Spinal cord (tissue), 10 donors: ENCODE measurements at places on chromosomes 4 and X. TPM values are rescaled to one million over a fixed set of nuclear protein-coding genes. Genes with fewer than 3 reads are reported as not detected.

CSN1S1 gene
- not detected for total RNA-seq

USP26 gene
- not detected for total RNA-seq

KCND1 gene
- total RNA-seq: 3.7 TPM

IL3RA gene
- total RNA-seq: 9.3 TPM

ZDHHC15 gene
- 9.1 TPM for total RNA-seq

RGN gene
- total RNA-seq: 10.2 TPM

SSX1 gene
- not detected for total RNA-seq

SSX3 gene
- not detected for total RNA-seq

DNA sequence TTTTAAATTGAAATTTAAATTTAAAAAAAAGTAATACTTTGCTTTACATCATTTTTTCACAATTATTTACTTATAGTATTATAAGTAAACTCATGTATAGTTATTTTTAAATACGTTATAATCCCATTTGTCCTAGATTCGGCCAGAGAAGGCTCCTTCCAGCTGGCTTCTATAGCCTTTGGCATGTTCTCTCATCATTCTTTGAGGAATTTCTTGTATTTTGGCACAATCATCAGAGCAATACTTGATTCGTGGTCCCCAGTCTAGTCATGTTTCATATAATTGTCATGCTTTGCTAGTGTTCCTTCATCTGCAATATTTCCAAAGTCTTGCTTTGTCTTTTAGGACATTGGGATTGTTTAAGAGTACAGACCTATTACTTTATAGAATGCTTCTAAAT lies 1037.9 kb upstream of the AGA start:
- no peaks in the 10 kb centered on the region for H3K27me3 ChIP-seq
- no peaks in the 10 kb centered on the region for H3K4me1 ChIP-seq
- H3K36me3 ChIP-seq: no peaks in the 10 kb centered on the region
- no peak for DNase-seq
- H3K27ac ChIP-seq: no peak overlapping the region
- no peak overlapping the region for H3K4me3 ChIP-seq

DNA sequence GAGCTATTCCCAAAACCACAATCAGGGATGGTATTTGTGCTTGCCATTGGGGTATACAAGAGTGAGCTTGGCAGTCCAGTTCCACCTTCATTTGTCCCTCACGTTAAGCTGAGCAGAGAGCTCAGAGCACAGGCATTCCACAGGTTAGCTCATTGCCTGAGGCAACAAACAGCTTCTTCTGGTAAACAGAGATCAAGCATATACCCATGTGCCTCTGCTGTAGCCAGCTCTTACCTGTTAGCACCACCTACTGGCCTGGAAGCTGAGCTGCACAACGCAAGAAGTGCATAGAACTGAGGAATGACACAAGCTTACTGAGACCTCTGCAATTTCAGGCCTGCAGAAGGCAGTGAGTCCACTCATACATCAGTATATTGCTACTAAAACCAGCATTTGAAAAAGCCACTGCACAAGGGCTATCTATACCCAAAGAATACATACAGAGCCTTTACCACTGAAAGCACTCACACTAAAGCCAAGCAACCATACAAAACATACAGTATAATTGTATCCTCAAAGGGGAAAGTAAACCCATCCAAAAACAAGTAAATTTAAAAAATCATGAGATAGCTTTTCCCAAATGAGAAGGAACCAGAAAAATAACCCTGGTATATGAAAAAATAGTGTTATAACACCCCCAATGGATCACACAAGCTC lies 258.3 kb upstream of the GABRA2 start:
- no peaks in the 10 kb centered on the region for H3K4me1 ChIP-seq
- no peaks in the 10 kb centered on the region for H3K36me3 ChIP-seq
- no peak for DNase-seq
- no peak overlapping the region for H3K4me3 ChIP-seq

- DNase-seq: no peak
- H3K27me3 ChIP-seq: no peaks in the 10 kb centered on the region
- H3K4me3 ChIP-seq: no peak overlapping the region
- H3K4me1 ChIP-seq: peaks cover 3% of the 10 kb centered on the region
These were observed 58.4 kb upstream of the NEIL3 start for GRCh38 chr4:177251237-177251636.

DNA sequence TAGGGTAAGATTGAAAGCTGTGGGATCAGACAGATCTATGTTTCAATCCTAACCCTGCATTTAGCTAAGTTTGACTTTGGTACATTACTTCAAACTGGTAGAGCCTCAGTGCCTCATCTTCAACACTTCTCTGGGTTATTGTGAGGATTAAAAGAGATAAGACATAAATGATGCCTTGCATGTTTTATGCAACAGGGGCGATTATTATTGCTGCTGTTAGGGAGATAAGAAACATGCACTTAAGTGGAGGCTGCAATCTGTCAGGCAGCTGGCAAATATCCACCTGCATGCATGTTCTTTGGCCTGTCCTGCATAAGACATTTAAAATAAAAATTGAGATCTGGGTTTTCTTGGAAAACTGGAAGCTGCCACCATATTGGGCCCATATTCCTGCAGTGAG lies 24.6 kb downstream of the UNC5C start:
- no peak overlapping the region for H3K4me3 ChIP-seq
- H3K4me1 ChIP-seq: no peaks in the 10 kb centered on the region
- no peaks in the 10 kb centered on the region for H3K36me3 ChIP-seq

GRCh38 chr4:88327665-88328064 lies 43.3 kb upstream of the PPM1K start:
- no peaks in the 10 kb centered on the region for H3K27me3 ChIP-seq
- no peak for DNase-seq
- no peak overlapping the region for H3K27ac ChIP-seq
- no peaks in the 10 kb centered on the region for H3K4me1 ChIP-seq
- H3K4me3 ChIP-seq: no peak overlapping the region

DNA sequence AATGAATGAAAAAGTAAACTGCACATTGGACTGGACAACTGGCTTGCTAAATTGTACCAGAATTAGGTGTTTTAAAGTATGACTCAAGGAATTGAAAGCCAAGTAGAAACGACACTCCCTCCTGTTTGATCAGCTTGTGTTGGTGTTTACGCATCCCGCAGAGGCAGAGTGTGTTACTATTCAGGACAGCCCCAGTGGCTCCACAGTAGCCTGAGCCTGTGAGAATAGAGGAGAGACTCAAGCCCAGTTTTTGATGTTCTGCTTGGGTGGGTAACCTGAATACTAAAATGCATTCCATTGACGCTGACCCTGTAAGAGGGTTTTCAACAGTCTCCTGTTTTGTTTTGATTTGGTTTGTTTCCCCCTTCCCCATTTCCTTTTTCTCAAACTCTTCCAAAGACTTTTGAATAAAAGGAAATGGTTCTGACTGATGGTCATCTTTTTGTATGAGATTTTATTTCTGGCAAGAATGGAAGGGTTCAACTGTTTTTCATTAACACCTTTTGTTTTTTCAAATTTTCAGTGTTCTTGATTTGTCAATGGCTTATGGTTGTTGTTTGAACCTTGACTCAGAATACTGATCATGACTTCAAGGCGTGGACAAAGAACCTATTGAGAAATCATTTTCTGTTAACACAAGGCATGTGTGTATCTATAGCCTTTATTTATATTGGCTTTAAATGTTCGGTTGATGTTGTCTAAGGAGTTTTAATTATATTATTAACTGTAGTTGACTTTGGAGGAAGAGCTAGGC lies 10.2 kb downstream of the ADGRL3 start:
- H3K4me1 ChIP-seq: no peaks in the 10 kb centered on the region
- H3K36me3 ChIP-seq: no peaks in the 10 kb centered on the region
- H3K27me3 ChIP-seq: no peaks in the 10 kb centered on the region
- peak; percentile 54 for DNase-seq

GRCh38 chr4:128322986-128323385 lies 35.4 kb upstream of the PGRMC2 start:
- no peaks in the 10 kb centered on the region for H3K27me3 ChIP-seq
- no peaks in the 10 kb centered on the region for H3K4me1 ChIP-seq
- no peak overlapping the region for H3K4me3 ChIP-seq
- H3K36me3 ChIP-seq: no peaks in the 10 kb centered on the region
- H3K27ac ChIP-seq: no peak overlapping the region

GRCh38 chr4:16875487-16875886 lies 23.0 kb downstream of the LDB2 start:
- no peak overlapping the region for H3K4me3 ChIP-seq
- H3K27ac ChIP-seq: no peak overlapping the region
- H3K4me1 ChIP-seq: no peaks in the 10 kb centered on the region
- no peaks in the 10 kb centered on the region for H3K36me3 ChIP-seq
- no peak for DNase-seq

DNA sequence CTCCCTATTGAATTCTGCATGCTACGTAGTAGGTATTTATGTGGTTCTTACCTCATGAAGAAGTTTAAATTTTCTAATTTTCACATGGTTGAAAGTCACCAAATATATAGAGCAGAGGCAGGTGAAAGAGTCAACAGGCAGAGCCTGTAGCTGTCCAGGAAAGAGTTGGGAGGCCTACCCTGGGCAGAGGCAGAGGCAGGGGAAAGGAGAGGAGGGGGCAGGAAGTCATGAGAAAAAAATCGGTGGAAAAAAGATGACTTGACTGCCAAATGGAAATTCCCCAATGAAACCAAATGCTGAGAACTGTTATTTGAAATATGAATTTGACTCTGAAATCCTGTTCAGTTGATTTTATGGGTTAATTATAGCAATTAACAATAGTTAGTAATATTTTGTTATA lies 23.1 kb upstream of the GPR34 start:
- no peaks in the 10 kb centered on the region for H3K4me1 ChIP-seq
- H3K36me3 ChIP-seq: no peaks in the 10 kb centered on the region
- H3K27me3 ChIP-seq: peaks cover 8% of the 10 kb centered on the region
- no peak overlapping the region for H3K4me3 ChIP-seq

DNA sequence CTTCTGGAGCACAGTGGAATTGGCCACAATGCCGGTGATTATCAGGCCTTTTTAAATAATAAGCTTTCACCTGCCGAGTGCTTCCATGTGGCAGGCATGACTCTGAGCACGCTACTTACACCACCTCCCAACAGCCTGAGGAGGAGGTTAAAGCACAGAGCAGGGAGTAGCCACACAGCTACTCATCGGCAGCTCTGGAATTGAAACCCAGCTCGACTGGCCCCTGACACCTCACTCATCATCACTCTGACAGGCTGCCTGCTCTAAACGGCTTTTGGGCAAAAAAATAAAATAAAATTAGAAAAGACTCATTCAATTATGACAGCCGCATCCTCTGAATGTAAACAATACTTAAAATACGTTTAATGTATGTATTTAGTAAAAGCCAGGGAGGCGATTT lies 326.4 kb upstream of the NOCT start:
- H3K27ac ChIP-seq: no peak overlapping the region
- no peak overlapping the region for H3K4me3 ChIP-seq
- DNase-seq: no peak
- no peaks in the 10 kb centered on the region for H3K36me3 ChIP-seq
- H3K4me1 ChIP-seq: no peaks in the 10 kb centered on the region

DNA sequence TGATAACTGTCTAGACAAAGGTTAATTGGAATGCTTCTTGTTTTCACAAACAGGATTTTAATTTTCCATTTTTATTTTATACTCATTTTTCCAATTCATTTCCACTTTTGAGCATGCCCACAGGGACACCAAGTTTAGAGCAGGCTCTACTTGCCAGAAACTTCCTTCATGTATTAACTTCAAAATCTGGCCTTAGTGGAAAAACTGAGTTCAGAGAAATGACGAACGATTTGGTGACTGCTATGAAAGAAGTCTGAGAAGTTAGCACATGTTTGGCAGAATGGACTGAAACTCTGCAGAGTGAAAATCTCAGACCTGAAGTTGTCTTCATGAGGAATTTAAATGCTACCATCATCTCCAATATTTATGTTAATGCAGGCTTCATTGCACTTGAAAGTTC lies 214.1 kb downstream of the THOC2 start:
- no peak for DNase-seq
- no peak overlapping the region for H3K27ac ChIP-seq
- H3K27me3 ChIP-seq: no peaks in the 10 kb centered on the region
- H3K4me1 ChIP-seq: no peaks in the 10 kb centered on the region
- no peaks in the 10 kb centered on the region for H3K36me3 ChIP-seq
- no peak overlapping the region for H3K4me3 ChIP-seq

GRCh38 chr4:35038079-35038805 lies 1206.1 kb downstream of the ARAP2 start:
- H3K4me1 ChIP-seq: no peaks in the 10 kb centered on the region
- no peak overlapping the region for H3K27ac ChIP-seq
- no peak overlapping the region for H3K4me3 ChIP-seq
- H3K36me3 ChIP-seq: no peaks in the 10 kb centered on the region
- H3K27me3 ChIP-seq: no peaks in the 10 kb centered on the region

DNA sequence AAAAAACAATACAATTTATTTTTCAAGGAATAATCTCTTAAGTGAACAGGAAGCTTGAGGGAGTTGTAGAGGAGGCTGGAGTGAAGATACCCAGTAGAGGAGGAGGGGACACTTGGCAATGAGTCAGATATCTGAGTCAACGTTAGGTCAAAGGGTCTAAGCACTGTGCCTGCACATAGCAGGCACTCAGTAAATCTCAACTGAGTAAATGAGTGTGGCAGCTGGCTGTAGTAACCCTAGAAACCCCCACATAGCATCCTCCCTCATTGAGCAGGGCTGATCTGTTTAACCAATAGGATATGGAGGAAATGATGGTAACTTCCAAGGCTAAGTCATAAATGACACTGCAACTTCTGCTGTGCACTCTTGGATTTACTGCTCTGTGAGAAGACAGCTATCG lies 186.0 kb upstream of the FAM241A start:
- DNase-seq: no peak
- no peak overlapping the region for H3K4me3 ChIP-seq
- no peaks in the 10 kb centered on the region for H3K27me3 ChIP-seq
- H3K4me1 ChIP-seq: no peaks in the 10 kb centered on the region
- H3K27ac ChIP-seq: no peak overlapping the region

GRCh38 chr4:26281881-26282280 lies 38.9 kb upstream of the RBPJ start:
- no peak for DNase-seq
- no peak overlapping the region for H3K27ac ChIP-seq
- no peaks in the 10 kb centered on the region for H3K4me1 ChIP-seq

- H3K4me3 ChIP-seq: no peak overlapping the region
- DNase-seq: peak; percentile 45
These were observed 41.1 kb downstream of the LUZP4 start for GRCh38 chrX:115330498-115331168.

GRCh38 chr4:21517126-21517859 lies 431.3 kb downstream of the KCNIP4 start:
- H3K27ac ChIP-seq: no peak overlapping the region
- H3K4me1 ChIP-seq: no peaks in the 10 kb centered on the region

GRCh38 chr4:7810783-7811535 lies 128.7 kb downstream of the AFAP1 start:
- no peak for DNase-seq
- H3K27ac ChIP-seq: peak overlapping the region; percentile 61
- peaks cover 51% of the 10 kb centered on the region for H3K4me1 ChIP-seq
- H3K27me3 ChIP-seq: no peaks in the 10 kb centered on the region

- H3K27ac ChIP-seq: no peak overlapping the region
- no peak overlapping the region for H3K4me3 ChIP-seq
- DNase-seq: no peak
- no peaks in the 10 kb centered on the region for H3K4me1 ChIP-seq
- H3K36me3 ChIP-seq: no peaks in the 10 kb centered on the region
These were observed 207.2 kb downstream of the ARAP2 start for GRCh38 chr4:36037127-36037526.

GRCh38 chr4:156948738-156949137 lies 22.9 kb downstream of the PDGFC start:
- H3K4me1 ChIP-seq: no peaks in the 10 kb centered on the region
- H3K36me3 ChIP-seq: no peaks in the 10 kb centered on the region
- no peaks in the 10 kb centered on the region for H3K27me3 ChIP-seq
- H3K4me3 ChIP-seq: no peak overlapping the region
- DNase-seq: no peak
